Dermis microvascular lymphatic vessel endothelial cell (primary cell): ENCODE measurements at places on chromosomes 3 and 15. TPM values are rescaled to one million over a fixed set of nuclear protein-coding genes. Genes with fewer than 3 reads are reported as not detected.

GRCh38 chr3:150453353-150453752 lies 45.3 kb downstream of the TSC22D2 start:
- DNase-seq, result no peak

GRCh38 chr3:12051586-12051985 lies 47.4 kb downstream of the SYN2 start:
- no peak for DNase-seq

DNA sequence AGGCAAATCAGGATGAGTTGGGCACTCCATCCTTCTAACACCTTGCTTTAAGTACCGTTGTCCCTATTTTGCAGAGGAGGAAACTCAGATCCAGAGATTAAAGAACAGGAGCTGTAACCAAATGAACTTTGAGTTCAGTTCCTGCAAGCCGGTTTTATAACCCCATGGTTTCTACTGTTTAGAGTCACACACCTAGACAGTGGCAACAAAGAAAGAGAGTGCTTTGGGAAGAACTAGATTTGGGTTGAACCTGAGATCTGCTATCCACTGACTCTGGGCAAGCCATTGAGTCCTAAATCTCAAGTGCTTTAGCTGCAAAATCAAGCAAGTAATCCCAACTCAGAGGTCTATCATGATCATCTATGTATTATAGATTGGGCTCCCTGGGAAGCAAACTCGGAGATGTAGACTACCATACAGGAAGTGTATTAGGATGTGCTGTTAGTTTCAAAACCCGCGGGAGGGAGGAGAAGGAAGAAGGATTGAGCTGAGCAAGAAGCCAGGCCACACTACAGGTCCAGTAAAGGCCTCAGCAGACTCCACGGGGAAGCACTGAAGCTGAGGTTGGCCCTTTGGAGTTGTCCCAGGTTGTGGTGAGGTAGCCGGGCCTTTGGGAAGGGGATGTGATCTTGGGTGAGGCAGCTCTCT lies 42.2 kb downstream of the SRGAP3 start:
- DNase-seq, result no peak

DNA sequence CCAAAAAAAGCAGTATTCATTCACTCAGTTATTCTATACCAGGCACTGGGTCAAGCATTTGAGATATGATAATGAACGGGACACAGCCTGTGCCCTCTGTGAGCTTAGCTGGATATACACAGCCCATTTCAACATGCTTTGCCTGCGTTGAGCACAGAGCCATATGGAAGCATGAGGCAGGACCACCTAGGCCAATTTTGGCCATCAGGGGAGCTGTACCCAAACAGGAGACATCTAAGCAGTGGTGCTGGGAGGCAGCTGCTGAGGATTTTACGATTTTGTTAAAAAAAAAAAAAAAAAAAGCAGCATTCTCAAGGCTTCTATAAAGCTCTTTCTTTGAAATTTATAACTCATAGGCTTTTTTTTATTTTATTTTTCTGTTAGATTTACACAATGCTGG lies 87.2 kb upstream of the SLC2A2 start:
- DNase-seq, result no peak

- no peak for DNase-seq
Observed at GRCh38 chr3:160748231-160748630, 7.8 kb upstream of the PPM1L start.

GRCh38 chr3:61666615-61667330 lies 105.4 kb downstream of the PTPRG start:
- DNase-seq, result no peak

- DNase-seq, result no peak
Observed at GRCh38 chr3:18558507-18558906, 133.4 kb upstream of the SATB1 start.

DNA sequence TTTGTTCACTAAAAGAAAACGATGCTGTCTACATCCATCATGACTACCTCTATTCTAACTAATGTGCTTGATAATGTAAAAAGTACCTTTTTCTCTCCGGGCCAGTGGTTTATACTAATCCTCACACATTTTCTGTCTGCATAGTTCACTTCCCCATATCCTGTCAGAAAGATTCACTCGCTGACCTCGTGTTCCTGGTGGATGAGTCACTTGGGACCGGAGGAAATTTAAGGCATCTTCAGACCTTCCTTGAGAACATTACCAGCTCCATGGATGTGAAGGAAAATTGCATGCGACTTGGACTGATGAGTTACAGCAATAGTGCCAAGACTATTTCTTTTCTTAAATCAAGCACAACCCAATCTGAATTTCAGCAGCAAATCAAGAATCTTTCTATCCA lies 33.8 kb downstream of the COL6A5 start:
- DNase-seq, result no peak

DNA sequence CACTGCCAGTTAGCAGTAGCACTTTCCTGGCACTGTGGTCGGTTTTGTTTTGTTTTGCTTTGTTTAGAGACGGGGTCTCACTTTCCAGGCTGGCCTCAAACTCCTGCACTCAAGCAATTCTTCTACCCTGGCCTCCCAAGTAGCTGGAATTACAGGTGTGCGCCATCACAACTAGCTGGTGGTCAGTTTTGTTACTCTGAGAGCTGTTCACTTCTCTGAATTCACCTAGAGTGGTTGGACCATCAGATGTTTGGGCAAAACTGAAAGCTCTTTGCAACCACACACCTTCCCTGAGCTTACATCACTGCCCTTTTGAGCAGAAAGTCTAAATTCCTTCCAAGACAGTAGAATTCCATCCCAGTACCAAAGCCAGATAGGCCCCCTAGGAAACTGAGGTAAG lies 22.6 kb downstream of the CLDN18 start:
- DNase-seq, result no peak

DNA sequence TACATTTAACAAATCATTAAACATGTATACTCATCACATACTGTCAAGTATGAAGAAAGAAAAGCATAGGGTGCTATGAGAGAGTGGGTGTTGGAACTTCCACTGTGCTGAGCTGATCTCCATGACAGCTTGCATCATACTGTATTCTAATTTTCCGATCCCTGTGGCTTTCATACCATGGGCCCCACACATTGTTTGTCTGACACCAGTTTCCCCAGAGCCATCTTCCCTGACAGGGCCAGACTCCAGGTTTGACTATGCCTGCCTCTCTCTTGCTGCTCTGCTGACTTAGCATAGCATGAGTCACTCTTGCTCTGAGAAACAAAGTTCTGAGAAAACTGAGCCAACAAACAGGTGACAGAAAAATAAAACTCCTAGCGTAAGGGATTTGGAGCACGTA lies 37.0 kb upstream of the CASR start:
- no peak for DNase-seq

GRCh38 chr3:170274641-170275040 lies 52.4 kb downstream of the PRKCI start:
- DNase-seq, result no peak

GRCh38 chr3:180135101-180135500 lies 98.4 kb upstream of the PEX5L start:
- DNase-seq, result no peak

DNA sequence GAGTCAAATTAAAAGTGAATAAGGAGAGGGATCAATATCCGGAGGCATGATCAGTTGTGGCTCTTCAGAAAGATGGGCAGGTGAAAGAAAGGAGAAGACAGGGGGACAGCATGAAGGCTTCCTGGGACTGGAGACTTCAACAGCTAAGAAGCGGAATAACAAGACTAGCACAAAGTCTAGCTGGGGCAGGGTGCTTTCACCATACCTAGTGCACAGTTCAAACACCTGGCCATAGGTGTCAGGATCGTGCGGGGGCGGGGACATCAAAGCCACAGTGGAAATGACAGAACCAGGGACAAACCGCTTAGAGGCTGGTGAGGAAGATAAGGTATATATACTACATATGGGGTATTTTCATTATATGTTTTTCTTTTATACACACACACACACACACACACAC lies 66.2 kb upstream of the FOXP1 start:
- DNase-seq, result no peak

- no peak for DNase-seq
Observed at GRCh38 chr3:57484563-57484962, 59.6 kb downstream of the DNAH12 start.

DNA sequence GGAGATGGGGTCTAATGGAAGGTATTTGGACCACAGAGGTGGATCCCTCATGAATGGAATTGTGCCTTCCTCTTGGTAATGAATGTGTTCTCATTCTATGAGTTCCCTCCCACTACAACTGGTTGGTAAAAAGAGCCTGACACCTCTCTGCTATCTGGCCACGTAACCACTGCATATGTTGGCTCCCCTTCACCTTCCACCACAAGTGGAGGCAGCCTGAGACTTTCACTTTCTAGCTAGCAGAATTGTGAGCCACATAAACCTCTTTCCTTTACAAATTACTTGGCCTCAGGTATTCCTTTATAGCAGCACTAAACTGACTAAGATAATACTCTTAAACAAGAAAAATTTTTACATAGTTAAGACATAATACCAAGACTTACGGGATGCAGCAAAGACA lies 155.3 kb downstream of the NR1I2 start:
- no peak for DNase-seq

DNA sequence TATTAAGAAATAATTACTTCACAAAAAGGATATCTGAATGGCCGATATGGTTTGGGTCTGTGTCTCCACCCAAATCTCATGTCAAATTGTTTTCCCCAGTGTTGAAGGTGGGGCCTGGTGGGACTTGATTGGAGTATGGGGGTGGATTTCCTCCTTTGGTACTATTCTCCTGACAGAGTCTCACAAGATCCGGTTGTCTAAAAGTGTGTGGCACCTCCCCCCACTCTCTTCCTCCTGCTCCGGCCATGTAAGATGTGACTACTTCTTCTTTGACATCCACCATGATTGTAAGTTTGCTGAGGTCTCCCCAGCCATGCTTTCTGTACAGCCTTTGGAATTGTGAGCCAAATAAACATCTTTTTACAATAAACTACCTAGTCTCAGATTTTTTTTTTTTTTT lies 34.5 kb downstream of the ZBTB11 start:
- DNase-seq, result no peak

DNA sequence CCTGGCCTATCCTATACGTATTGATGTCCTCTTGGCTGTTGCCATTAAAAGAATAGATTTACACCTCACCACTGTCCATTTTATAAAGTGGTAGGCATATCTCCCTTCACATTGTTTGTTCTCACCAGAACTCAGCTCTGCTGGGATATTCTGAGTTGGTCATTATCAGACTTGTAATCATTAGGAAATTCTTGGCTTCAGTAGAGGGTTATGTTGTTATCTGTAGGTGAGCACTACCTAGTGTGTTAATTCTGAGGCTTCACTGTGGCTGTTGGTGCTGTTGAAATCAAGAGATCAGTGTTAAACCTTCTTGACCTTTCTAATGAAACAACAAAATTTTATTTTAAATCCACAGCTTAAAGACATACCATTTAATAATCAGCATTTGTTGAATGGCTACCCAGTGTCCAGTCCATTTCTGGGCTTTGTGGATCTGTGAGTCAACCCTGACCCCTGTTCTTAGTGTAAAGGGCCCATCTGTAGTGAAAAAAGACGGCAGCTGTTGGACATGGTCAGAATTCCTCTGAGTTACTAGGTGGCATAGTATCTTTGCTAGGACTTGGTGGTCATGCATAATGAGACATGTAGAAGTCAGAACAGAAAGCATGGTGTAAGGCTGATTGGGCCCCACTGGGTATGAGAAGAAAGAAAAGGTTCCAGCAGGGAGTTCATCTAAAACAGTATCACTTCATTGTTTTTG lies 32.9 kb upstream of the P4HTM start:
- no peak for DNase-seq

DNA sequence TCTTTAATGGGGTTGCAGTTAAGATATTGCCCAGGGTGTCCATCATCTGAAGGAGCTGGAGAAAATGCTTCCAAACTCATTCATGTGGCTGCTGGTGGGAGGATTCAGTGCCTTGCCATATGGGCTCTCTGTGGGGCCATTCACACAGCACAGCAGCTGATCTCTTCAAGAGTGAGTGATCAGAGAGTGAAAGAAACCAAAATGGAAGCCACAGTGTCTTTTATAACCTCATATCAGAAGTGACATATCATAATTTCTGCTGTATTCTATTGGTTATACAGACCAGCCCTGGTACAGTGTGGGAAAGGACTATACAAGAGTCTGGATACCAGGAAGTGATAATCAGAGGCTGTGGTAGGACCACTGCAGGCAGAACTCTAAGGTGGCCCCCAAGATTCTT lies 33.6 kb downstream of the HHLA2 start:
- no peak for DNase-seq

DNA sequence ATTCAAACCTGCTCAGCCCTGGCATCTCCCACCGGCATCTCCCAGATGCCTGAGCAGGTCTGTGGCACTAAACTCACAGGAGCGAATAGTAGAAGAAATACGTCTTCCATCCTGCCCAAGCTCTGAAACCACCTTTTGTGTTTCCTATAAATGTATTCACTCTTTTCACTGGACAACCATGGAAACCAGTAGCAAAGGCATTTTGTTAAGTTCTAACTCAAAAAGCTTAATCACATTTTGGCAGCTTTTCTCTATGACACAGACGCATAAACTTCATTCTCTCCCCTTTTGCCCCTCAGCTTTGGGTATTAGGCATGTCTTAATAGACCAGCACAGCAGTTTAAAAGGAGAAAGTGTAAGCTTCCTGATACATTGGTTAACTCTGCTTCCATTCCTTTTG lies 24.5 kb upstream of the ARNT2 start:
- no peak for DNase-seq

GRCh38 chr3:171165499-171165921 lies 139.0 kb upstream of the SLC2A2 start:
- no peak for DNase-seq

DNA sequence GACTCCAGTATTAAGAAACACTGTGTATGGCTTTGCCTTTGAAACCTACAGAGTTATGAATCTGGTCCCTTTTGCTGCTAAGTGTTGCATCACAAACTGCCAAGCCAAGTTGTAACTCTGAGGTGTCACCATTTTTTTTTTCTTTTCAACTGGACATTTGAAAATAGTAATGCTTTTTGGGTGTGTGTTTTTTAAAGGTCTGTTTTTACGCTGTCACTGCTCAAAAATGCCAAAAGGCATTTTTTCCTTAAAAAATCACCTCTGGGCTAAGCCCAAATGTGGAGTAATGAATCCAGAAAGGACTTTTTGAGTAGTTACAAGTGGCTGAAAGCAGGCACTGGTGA lies 9.5 kb downstream of the SMAD3 start:
- DNase-seq, result no peak

DNA sequence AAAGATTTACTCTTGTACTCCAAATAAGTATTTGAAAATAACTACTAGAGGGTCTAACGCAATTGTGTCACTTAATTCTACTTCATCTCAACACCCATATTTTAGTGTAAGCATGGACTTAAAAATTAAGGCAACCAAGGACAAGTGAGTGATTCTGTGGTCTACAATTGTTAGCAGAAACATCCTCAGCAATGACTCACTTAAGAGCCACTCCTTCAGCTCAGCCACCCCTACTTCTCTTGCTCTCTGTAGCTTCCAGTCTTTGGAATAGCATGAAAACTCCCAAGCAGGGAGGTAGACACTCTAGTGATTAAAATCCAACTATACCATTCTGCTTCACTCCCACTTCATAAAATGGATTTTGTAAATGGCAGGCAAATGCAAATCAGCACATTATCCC lies 116.0 kb upstream of the LRRN1 start:
- no peak for DNase-seq

The DNASE1L3 gene
- 3.0 and 6.4 TPM in 2 replicates for total RNA-seq

The DAZL gene
- not detected in 2 replicates for total RNA-seq

The TMPRSS7 gene
- total RNA-seq, result not detected in 2 replicates

The LRRIQ4 gene
- total RNA-seq, result under 0.01 TPM in 1 of 2 replicates, not detected in the other

The DUOXA2 gene
- total RNA-seq, result not detected in 2 replicates

The TUSC2 gene
- total RNA-seq, result 20.7 and 22.3 TPM in 2 replicates

The TAGLN3 gene
- total RNA-seq, result not detected in 2 replicates

The SLC7A14 gene
- total RNA-seq, result under 0.01 and 0.13 TPM in 2 replicates

The C3orf49 gene
- total RNA-seq, result not detected in 2 replicates

The EPHB1 gene
- 1.4 and 3.8 TPM in 2 replicates for total RNA-seq

The MUC4 gene
- total RNA-seq, result not detected in 2 replicates

The MESP2 gene
- not detected in 2 replicates for total RNA-seq

The GP5 gene
- 0.13 TPM in 2 replicates for total RNA-seq
